Kidney (tissue), 22 donors: ENCODE measurements at places on chromosomes 7 and 10.

- DNase-seq: no peak
Measured at GRCh38 chr10:30182191-30183054, 123.0 kb upstream of the JCAD start.

- DNase-seq: no peak
Measured at GRCh38 chr10:52452600-52453493, 138.8 kb downstream of the DKK1 start.

GRCh38 chr10:19983880-19984565 lies 167.8 kb downstream of the PLXDC2 start:
- DNase-seq: no peak

DNA sequence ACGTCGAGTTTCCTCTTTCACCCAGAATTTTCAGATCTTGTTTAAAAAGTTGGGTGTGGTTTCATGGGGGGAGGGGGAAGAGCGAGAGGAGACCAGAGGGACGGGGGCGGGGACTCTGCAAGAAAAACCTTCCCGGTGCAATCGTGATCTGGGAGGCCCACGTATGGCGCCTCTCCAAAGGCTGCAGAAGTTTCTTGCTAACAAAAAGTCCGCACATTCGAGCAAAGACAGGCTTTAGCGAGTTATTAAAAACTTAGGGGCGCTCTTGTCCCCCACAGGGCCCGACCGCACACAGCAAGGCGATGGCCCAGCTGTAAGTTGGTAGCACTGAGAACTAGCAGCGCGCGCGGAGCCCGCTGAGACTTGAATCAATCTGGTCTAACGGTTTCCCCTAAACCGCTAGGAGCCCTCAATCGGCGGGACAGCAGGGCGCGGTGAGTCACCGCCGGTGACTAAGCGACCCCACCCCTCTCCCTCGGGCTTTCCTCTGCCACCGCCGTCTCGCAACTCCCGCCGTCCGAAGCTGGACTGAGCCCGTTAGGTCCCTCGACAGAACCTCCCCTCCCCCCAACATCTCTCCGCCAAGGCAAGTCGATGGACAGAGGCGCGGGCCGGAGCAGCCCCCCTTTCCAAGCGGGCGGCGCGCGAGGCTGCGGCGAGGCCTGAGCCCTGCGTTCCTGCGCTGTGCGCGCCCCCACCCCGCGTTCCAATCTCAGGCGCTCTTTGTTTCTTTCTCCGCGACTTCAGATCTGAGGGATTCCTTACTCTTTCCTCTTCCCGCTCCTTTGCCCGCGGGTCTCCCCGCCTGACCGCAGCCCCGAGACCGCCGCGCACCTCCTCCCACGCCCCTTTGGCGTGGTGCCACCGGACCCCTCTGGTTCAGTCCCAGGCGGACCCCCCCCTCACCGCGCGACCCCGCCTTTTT lies at the start of gene VIM:
Gene VIM (plus strand): TSS at position 151 of the 925 bp plus-strand sequence. CDS start 1,182 bp downstream, outside the sequence.
- DNase-seq: peak; percentile 91

DNA sequence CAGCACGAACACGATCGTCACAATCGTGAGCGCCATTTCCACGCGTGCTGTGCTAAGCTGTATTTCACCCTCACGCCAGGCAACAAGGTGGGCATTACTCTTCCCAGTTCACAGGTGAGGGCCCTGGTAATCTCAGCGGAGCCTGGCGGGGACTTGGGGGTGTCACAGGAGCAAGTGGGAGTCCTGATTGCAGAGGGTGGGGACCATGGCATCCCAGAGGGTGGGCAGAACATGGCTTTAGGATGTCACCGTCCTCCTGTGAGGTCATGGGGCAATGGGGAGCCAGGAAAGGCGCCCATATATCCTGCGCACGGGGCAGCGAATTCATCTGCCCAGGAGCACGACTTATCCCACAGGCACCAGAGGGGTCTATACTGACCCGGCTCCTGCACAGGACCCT lies 489.8 kb downstream of the DNAJB6 start:
- no peak for DNase-seq

- no peak for DNase-seq
Measured at GRCh38 chr10:111384556-111384955, 307.7 kb downstream of the ADRA2A start.

GRCh38 chr10:11330383-11331045 lies 280.9 kb downstream of the USP6NL start:
- DNase-seq: no peak

GRCh38 chr7:155947051-155947450 lies 134.8 kb upstream of the SHH start:
- DNase-seq: no peak

- DNase-seq: no peak
Measured at GRCh38 chr10:78134773-78135306, 101.2 kb downstream of the RPS24 start.

DNA sequence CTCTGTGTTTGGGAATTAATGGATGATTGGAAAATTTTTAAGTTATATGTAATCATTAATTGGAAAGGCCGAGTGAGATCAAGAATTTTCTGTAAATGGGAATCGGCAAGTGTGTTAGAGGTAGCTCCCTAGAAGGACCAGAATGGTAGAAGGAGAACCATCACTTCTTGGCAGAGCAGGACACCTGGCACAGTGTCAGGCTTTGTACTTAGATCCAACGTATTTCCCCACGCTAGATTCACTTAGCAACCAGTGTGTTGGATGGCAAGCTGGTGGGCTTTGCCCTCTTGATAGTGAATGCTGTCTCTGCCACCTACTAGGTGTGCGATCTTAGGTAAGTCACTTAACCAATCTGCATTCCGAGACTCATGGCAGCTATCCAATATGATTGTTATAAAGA lies 107.8 kb upstream of the ZNF438 start:
- DNase-seq: no peak

- DNase-seq: no peak
Measured at GRCh38 chr10:120607016-120607709, 150.1 kb downstream of the PLPP4 start.

- no peak for DNase-seq
Measured at GRCh38 chr10:49830846-49831245, 68.7 kb upstream of the OGDHL start.

- no peak for DNase-seq
Measured at GRCh38 chr10:29563420-29564035, 71.2 kb downstream of the SVIL start.

DNA sequence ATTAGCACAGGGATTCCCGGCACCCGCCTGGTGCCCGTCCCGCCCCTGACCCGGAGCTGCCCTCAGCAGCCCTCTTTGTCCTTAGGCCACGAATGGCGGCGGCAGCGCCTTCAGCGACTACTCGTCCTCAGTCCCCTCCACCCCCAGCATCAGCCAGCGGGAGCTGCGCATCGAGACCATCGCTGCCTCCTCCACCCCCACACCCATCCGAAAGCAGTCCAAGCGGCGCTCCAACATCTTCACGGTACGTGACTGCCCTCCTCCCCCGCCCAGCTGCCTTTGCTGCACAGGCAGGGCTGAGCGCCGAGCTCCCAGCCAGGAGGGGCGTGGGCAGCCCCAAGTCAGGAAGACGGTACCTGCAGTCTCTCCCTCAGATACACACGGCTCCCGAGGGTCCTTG lies 33.6 kb downstream of the AGAP3 start:
- DNase-seq: no peak

- DNase-seq: peak; percentile 45
Measured at GRCh38 chr10:4034907-4035598, 250.0 kb upstream of the KLF6 start.

DNA sequence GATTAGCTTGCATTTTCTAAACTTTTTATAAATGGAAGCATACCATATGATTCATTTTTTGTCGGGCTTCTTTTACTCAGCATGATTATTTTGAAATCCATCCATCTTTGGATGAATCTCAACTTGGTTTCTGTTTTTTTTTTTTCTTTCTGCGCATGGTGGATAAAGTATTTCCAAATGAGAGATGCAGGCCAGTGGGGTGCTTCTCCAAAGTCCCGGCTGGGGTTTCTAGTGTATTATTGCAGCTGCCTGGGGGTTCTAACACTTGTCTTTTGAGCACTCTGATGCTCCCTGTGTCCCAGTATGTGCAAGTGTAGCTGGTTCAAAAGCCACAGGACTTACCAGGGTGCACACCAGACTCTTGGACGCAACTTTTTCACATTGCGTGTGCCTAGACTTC lies 70.9 kb upstream of the LOXL4 start:
- no peak for DNase-seq

- no peak for DNase-seq
Measured at GRCh38 chr10:104349623-104350126, 4.0 kb upstream of the CFAP58 start.
